Cardiac muscle cell (in vitro differentiated cells and primary cell): ENCODE measurements at places on chromosomes 6 and 20. TPM values are rescaled to one million over a fixed set of nuclear protein-coding genes. Genes with fewer than 3 reads are reported as not detected.

DNA sequence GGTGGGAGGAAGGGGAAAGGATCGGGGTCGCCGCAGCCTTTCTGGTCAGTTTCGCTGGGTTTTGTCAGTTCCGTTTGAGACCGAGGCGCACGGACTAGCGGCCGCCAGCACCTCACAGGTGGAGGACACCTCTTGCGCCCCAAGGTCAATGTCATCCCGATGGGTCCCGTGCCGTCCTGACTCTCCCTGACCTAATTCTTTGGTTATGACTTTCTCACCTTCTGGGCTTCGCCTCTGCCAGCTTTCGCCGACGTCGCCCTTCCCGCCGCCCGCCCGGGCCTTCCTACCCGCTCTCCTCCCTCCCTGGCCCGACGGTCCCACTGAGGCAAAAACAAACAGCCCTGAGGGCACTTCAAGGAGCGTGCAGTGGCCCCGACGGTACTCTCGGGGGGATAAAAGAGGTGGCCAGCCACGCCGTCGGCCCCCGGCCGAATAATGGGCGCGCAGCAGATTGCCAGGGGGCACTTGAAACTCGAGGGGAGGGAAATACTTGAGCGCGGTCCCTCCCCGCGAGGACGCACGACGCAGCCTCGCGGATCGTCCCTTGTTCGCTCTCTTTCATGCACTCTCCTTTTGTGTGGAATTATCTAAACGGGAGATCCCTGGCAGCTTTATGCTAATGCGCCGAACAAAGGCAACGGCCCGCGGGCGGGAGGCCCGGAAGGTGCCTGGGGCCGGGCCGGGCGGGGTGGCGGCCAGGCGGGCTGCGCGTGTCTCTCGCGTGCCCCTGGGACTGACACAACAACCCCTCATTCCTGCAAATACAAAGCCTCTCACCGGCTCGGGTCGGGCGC lies 3.9 kb upstream of the INSM1 start:
- H3K4me1 ChIP-seq, result no peaks in the 10 kb centered on the region
- DNase-seq, result no peak
- no peak overlapping the region for H3K4me3 ChIP-seq

DNA sequence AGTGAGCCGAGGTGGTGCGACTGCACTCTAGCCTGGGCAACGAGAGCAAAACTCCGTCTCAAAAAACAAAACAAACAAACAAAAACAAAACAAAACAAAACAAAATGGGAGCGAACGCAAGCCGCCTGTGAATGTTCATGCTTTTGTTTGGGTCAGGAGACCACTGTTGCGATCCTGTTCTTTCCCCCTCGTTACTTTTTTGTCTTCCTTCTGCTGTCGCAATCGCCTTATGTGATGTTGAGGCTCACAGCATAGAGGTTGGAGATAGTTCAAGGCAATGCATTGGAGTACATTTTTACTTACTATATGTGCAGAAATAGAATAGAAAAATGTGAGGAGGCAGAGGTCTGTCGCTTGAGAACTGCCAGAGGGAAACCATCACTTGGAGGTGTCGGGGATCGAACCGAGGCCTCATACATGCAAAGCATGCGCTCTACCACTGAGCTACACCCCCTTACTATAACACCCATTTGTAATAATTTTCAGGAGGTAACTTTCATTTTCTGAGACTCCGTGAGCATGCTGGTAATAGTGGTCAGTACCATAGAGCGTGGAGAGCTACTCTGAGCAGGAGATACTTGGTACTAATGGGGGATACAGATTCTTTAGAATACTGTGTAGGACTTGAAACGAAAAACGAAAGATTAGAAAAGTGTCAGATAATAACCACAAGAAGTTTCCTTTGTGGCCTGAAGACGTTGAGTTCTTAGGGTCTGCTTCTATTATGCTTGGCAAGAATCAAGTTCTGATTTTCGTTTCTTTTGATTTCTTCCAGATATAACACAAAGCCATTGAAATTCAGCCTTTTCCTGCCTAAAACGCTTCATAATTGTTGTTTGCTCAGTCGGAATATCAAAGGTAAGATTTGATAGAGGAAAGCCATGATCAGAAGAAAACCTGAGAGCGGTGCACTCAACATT lies 121.1 kb downstream of the TRIM27 start:
- H3K27ac ChIP-seq, result no peak overlapping the region
- peaks cover 82% of the 10 kb centered on the region for H3K27me3 ChIP-seq
- H3K4me3 ChIP-seq, result no peak overlapping the region
- no peaks in the 10 kb centered on the region for H3K4me1 ChIP-seq

- H3K27me3 ChIP-seq, result no peaks in the 10 kb centered on the region
- H3K36me3 ChIP-seq, result peaks cover 11% of the 10 kb centered on the region
- H3K4me3 ChIP-seq, result peak within 1 kb of the TSS; percentile 93
- DNase-seq, result peak; percentile 92
Measured at GRCh38 chr20:3045816-3046676, at the start of gene MRPS26. Gene MRPS26 (plus strand): TSS chr20:3046052. CDS start chr20:3046069, 17 bp downstream.

DNA sequence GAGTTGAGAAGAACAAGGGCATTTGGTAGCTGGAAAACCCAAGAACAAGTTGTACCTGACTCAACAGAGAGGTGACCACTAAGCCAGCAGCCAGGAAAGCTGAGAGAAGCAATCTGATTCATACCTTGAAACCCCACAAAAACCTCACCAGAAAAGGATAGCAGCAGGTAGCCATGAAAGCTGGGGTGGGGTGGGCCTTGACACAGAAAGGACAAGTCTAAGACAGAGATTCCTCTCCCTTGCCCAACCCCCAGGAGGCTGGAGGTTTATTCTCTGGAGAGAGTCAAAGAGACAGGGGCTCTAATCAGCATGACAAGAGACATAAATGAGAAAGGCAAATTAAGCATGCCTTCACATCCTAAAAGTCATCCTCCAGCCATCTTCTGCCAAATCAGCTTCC lies 151.7 kb upstream of the DST start:
- peaks cover 21% of the 10 kb centered on the region for H3K4me1 ChIP-seq
- no peaks in the 10 kb centered on the region for H3K27me3 ChIP-seq
- no peak for DNase-seq
- no peaks in the 10 kb centered on the region for H3K36me3 ChIP-seq

GRCh38 chr6:11812439-11812838 lies 33.8 kb upstream of the ADTRP start:
- H3K36me3 ChIP-seq, result no peaks in the 10 kb centered on the region
- no peak overlapping the region for H3K4me3 ChIP-seq
- no peak overlapping the region for H3K27ac ChIP-seq
- H3K4me1 ChIP-seq, result peaks cover 6% of the 10 kb centered on the region
- DNase-seq, result no peak

GRCh38 chr6:27604986-27605385 lies 132.1 kb upstream of the ZNF184 start:
- DNase-seq, result peak; percentile 22
- no peaks in the 10 kb centered on the region for H3K36me3 ChIP-seq
- peaks cover 28% of the 10 kb centered on the region for H3K27me3 ChIP-seq
- no peak overlapping the region for H3K27ac ChIP-seq
- H3K4me1 ChIP-seq, result no peaks in the 10 kb centered on the region

- DNase-seq, result no peak
- no peaks in the 10 kb centered on the region for H3K4me1 ChIP-seq
- H3K4me3 ChIP-seq, result no peak overlapping the region
- peaks cover 9% of the 10 kb centered on the region for H3K27me3 ChIP-seq
Measured at GRCh38 chr20:37435607-37436006, 85.4 kb upstream of the NNAT start.

The CLPSL1 gene
- not detected in 2 replicates for total RNA-seq

The FAM162B gene
- 0.39 TPM in 1 of 2 replicates, not detected in the other for total RNA-seq

The POPDC3 gene
- 49.4 and 53.4 TPM in 2 replicates for total RNA-seq

The MACROD2 gene
- 6.1 and 14.4 TPM in 2 replicates for total RNA-seq

The SNAP91 gene
- 18.3 and 26.0 TPM in 2 replicates for total RNA-seq

The FOXF2 gene
- total RNA-seq, result 0.09 TPM in 1 of 2 replicates, not detected in the other

The MCCD1 gene
- not detected in 2 replicates for total RNA-seq

The VIP gene
- not detected in 2 replicates for total RNA-seq

The FUCA2 gene
- 16.1 and 19.8 TPM in 2 replicates for total RNA-seq

The PTCHD4 gene
- total RNA-seq, result 2.8 and 3.2 TPM in 2 replicates

The SLC32A1 gene
- not detected in 2 replicates for total RNA-seq
